CD4-positive, alpha-beta T cell treated with Interleukin-15 for 1 hour (primary cell): ENCODE measurements at places on chromosomes 5 and 9.

DNA sequence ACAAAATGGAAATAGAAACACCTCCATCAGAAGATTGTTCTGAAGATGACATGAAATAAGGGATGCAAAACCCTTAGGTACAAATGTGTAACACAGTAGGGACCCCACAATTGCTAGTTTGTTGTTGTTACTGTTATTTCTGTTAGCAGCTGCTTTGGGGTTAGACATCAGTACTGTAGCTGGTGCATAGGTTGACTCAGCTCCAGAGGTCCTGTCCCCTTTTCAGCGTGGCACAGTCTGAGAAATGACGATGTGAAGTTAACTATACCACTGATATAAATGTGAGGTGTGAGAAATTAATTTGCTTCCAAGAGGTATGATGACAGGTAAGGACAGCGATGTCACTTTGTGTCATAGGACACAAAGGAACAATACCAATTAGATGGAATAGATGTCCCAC is 384.6 kb upstream of the KLF4 start:
- no peak for DNase-seq

DNA sequence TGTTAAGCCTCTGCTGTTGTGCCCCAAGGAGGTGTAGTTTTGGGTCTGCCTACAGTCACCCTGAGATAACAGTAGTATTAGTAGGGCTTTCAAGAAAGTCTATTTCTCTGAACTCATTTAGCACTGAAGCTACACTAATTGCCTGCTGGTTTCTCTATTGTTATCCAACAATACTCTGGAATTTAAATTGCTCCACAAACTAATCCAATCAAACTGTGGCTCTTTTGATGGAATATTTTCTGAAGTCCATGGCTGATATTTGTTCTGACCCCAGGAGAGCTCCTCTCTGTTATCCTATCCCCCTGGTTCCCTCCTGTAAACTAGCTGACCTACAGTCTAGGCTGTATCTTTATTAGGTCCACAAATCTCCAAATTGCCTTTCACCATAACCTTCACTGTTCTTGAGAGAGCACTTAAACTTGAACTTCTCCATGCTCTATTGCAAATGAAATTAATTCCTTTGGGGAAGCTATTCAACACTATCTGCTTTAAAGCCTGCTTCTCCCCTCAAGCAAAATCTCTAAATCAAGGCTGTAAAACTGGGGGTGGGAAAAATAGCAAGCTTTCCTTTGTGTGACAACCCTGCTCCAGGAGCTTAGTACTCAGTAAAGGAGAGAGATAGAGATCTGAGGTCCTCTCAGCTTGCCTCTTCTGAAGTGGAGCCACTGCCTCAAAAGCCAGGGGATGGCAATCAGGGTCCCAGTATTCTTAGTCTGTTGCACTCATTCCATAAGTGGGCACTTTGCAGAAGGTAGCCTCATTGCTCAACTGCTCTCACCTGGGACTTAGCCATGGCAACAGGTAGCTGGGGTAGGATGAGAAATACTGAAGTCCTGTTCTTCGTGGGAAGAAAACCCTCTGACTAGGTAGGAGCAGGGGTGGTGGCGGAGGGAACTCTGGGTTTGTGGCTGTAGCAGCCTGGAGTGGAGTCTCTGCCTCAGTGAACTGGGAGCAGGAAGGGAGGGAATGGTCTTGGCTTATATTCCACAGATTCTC is 110.9 kb downstream of the MACIR start:
- no peak for DNase-seq

- no peak for DNase-seq
Measured at GRCh38 chr9:4864234-4864661, 71.5 kb downstream of the RCL1 start.

DNA sequence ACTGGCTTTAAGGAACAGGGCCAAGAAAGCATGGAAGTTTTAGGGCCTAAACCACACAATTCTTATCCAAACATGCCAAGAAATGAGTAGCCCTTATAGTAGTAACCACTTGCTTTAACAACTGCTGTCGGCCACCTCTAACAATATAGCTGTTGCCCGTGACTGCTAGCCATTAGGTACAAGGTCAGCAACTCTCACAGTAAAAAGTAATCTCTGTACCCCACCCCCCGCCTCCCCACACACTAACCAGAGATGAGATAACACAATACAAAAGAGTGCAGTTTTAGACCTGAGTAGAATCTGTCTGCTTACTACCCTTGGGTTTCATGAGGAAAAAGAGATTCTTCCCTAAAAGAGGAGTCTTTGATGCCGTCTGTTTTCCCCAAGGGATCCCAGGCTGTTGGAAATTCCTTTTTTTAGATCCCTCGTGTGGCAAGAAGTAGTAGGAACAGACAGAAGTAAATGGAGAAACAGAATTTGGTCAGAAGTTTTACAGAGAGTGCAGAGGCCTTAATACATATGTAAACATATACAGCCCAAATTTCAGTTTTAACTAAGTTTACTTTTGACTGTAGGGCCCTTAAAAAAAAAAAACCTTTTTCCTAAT is 94.3 kb downstream of the WDR41 start:
- DNase-seq: no peak

DNA sequence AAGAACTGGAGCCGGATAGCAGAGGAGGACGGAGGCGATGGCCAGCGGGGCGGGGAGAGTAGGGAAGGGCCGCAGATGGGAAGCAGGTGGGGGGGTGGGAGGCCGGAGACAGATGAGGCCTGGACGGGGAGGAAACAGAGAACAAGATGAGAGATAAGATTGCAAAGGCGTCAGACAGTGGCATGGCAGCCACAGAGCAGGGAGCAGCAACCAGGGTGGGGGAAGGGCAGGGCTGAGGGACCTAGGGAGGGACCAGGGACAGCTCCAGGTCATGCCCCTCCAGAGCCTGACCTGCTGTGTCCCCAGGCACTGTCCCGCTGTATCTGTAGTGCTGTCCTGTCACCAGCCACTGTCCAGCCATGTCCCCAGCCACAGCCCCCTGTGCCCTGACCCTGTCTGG is 49.6 kb upstream of the LMX1B start:
- DNase-seq: no peak

- no peak for DNase-seq
Measured at GRCh38 chr5:66002415-66002814, 76.0 kb downstream of the ERBIN start.

DNA sequence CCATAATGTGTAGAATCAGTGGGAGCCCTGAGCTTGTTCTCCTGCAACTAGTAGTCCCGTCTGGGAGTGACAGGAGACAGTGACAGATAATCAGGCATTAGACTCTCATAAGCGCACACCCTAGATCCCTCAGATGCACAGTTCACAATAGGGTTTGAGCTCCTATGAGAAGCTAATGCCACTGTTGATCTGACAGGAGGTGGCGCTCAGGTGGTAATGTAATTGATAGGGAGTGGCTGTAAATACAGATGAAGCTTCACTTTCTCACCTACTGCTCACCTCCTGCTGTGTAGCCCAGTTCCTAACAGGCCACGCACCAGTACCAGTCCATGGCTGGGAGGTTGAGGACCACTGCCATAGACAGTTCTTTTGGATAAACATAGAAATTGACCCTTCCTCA is 188.7 kb downstream of the ROR2 start:
- DNase-seq: no peak

GRCh38 chr5:150860246-150860821 is 14.0 kb downstream of the IRGM start:
- no peak for DNase-seq

- no peak for DNase-seq
Measured at GRCh38 chr9:131214286-131214856, 61.9 kb downstream of the FAM78A start.

DNA sequence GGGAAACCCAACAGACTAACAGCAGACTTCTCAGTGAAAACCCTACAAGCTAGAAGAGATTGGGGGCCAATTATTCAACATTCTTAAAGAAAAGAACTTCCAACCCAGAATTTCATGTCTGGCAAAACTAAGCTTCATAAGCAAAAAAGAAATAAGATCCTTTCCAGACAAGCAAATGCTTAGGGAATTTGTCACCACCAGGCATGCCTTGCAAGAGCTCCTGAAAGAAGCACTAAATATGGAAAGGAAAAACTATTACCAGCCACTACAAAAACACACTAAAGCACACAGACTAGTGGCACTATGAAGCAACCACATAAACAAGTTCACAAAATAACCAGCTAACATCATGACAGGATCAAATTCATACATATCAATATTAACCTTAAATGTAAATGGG is 131.1 kb downstream of the OR2K2 start:
- no peak for DNase-seq

DNA sequence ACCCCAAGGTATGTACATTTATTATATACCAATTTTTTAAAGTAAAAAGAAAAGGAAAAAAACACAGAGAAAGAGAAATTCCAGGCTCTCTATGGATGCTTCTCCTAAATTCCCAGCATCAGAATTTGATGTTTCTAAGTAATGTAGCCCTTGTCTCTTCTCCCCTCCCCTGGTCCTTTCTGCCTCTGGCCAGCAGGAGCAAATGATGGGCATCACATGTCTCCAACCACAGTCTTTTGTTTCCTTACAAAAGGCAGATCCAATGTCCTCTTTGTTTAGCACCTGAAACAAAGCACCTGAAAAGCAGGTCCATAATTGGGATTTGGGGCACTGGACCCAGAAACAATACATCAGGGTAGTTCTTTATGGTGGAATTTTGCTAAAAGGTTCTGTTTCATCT is 50.4 kb upstream of the APC start:
- DNase-seq: no peak

DNA sequence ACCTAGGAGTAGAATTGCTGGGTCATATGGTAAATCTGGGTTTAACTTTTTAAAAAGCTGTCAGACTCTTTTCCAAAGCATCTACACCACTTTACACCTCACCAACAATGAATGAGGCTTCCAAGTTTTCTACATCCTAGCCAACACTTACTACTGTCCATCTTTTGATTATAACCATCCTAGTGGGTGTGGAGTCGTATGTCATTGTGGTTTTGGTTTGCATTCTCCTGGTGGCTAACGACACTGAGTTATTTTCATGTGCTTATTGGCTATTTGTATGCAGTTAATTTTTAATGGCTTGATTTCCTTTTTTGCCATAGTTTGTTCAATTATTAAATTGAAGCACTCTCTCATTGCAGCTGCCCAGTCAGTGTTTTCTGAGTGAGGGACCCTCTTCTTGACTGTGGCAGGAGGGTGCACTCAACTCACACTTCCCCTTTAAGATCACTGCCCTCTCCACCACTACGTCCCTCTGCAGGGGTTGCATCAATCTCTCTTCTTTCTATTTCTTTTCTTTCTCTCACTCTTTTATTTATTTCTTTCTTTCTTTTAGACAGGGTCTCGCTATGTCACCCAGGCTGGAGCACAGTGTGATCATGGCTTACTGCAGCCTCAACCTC is 182.3 kb downstream of the C9orf152 start:
- no peak for DNase-seq

DNA sequence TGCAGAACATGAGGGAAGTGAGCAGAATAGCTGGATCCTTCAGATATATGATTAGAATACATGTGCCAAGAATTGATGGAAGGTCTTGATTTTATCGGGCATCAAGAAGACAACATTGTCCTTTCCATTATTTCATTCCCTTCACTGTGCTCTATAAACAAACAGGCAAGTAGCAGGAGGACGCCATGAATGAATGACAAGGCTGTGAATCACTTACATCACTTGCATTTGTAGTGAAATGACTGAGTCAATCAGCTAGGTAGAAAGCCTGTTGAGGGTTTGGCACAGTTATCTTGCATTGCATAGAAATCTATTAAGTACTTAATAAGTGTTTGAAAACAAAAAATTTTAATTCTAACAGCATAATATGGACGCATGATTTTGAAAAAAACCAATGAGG is 548.8 kb upstream of the IZUMO3 start:
- DNase-seq: no peak

DNA sequence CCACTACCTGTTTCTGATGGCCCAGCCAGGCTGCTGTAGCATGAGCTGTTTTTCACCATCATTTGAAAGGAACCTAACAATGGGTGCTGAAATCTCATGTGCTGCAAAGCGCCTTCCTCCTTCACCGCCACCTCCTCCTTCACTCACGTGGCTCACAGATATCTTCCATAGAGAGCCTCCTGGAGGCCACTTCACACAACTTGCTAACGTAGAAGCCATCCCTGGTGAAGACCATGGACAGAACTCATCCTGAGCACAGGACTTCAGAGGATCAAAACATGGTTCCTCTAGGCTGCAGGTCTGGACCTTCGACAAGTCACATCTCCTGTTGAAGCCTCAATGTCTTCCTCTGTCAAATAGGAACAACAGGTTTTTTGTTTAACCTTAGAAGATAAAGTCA is 155.5 kb upstream of the RAD23B start:
- DNase-seq: no peak

GRCh38 chr9:123344192-123344949 is 11.6 kb upstream of the CRB2 start:
- DNase-seq: no peak

- DNase-seq: no peak
Measured at GRCh38 chr5:69032009-69032408, 61.8 kb upstream of the SLC30A5 start.

DNA sequence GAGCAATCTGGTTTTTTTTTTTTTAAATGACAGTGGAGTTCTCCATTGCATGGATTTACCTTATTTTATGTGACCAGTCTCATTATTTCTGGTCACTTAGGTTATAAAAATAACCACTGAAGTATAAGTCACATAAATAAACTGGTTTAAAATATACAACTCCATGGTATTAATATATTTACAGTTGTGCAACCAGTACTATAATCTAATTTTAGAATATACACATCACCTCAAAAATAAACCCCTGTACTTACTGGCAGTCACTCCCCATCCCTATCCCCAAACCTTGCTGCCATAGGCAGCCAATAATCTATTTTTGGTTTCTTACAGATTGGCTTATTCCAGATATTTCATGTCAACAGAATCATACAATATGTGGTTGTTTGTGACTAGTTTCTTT is 57.8 kb downstream of the FYB1 start:
- DNase-seq: no peak

DNA sequence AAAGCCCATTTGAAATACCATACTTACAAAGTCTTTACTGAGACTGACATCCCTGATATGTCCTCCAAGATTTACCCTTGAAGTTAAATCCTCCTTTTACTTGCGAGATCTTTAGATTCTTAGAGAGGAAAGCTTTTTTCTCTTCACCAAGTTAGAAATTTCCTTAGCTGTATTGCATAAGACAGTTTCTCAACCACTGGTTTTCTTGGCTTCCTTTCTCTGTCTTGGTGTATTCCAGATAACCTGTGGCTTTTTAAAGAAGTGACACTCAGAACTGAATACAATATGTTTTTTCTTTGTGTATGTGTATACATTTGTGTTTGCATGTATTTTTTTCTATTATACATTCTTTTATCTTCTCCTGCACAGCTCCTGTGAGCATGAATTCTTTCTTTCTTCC is 65.0 kb downstream of the SNCAIP start:
- no peak for DNase-seq

GRCh38 chr5:129724647-129725046 is 23.2 kb upstream of the MINAR2 start:
- DNase-seq: no peak

- DNase-seq: no peak
Measured at GRCh38 chr9:19122490-19123042, 4.7 kb downstream of the PLIN2 start.

- DNase-seq: no peak
Measured at GRCh38 chr5:117103703-117104102, 529.1 kb upstream of the SEMA6A start.
